ENCODE measurements at places on chromosomes 4 and X.

DNA sequence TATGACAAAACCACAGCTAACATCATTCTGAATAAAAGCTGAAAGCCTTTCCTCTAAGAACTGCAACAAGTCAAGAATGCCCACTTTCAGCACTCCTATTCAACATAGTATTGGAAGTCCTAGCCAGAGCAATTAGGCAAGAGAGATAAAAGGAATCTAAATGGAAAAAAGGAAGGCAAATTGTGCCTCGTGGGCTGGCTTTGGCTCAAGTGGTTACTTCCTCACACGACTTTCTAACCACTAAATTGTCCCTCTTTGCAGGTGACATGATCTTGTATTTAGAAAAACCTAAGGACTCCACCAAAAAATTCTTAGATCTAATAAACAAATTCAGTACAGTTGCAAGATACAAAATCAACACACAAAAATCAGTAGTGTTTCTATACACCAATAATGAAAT is 57.2 kb downstream of the SCML2 start:
- no peak for DNase-seq

- no peak for DNase-seq
These were observed 39.9 kb downstream of the FAM149A start for GRCh38 chr4:186144198-186144945.

GRCh38 chr4:150289881-150290280 is 211.6 kb downstream of the DCLK2 start:
- DNase-seq = no peak

- no peak for DNase-seq
These were observed 85.5 kb downstream of the HPRT1 start for GRCh38 chrX:134545510-134545909.

GRCh38 chr4:135269125-135269890 is 1067.7 kb upstream of the PABPC4L start:
- no peak for DNase-seq

- no peak for DNase-seq
These were observed 29.2 kb downstream of the EFHC2 start for GRCh38 chrX:44314259-44314734.

GRCh38 chrX:69179380-69179911 is 14.2 kb upstream of the PJA1 start:
- DNase-seq = no peak

GRCh38 chrX:47798861-47799260 is 37.8 kb upstream of the ZNF81 start:
- DNase-seq = no peak

GRCh38 chrX:150324035-150324728 is 38.9 kb upstream of the MAMLD1 start:
- DNase-seq = peak; percentile 10

GRCh38 chrX:6067600-6067999 is 161.1 kb downstream of the NLGN4X start:
- no peak for DNase-seq

DNA sequence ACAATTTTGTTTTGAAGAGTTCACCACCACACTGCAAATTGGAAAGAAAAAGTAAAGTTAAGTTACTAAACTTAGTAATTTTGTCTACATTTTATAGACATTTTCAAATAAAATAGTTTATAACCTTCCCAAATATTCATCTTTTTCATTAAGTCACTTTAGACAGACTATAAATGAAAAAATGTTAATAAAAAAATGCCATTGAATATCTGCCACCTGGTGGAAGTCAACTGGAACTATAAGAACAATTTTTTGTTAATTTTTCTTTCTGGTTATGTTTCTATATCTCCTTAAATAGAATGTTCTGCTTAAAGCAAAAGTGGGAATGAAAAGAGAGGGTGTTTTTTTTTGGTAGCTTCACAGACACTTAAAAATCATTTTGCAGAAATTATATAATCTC is 534.4 kb upstream of the PCDH10 start:
- DNase-seq = no peak

DNA sequence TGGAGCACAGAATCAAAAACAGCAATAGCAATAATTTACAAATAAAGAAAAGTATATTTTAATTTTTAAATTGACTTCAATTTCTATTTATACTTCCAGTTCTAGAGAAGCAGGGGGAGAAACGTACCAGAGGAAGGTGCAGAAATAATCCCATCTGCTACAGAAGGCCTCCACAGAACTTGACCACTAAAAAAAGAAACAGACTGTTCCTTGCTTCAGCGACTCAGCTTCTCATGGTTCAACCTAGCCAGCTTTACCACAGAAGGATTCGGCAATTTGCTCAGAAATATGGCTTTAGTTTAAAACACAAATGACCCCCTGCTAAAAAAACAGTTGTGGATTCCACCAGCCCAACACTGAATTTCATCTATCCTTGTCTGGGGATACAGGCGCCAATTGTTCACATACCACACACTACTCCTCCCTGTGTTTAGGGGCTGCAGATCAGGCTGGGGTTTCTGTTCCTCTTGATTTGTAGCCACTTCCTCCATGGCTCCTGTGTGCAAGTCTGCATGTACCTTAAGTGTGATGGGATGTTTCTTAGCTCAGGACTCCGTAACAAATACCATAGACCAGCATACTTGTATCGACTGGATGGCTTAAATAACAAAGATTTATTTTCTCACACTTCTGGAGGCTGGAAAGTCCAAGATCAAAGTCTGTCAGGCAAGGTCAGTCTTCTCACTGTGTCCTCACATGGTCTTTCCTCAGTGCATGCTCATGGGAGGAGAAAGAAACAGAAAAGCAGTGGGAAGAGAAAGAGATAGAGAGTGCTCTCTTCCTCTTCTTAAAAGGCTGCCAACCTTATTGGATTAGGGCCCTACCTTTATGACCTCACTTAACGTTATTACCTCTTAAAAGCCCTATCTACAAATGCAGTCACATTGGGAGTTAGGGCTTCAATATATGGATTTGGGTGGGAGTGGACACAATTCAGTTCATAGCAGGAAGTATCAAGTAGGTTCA is 79.1 kb downstream of the AMOT start:
- DNase-seq = no peak

GRCh38 chr4:119317990-119318389 is 3.9 kb downstream of the FABP2 start:
- no peak for DNase-seq

GRCh38 chrX:71910643-71910985 is at the start of gene NHSL2:
Gene NHSL2, plus strand, starts transcription at chrX:71910845.
- DNase-seq = no peak

GRCh38 chr4:184795214-184795844 is 30.4 kb downstream of the ACSL1 start:
- no peak for DNase-seq

DNA sequence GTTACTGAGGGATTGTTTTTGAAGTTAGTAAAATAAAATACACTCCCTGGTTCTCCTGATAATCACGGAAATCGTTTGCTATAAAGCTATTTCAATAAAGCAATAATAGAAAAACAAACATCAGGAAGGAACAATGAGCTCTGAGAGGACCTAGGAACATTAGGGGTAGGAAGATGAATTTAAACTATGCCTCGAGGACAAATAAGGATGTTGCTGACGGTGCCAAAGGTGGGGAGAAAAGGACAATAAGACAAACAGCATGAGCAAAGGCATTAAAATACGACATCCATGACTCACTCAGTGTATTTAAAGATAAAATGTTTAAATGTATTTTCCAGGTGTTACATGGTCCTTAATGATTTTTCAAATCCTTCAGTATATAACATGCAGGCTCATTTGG is 110.3 kb downstream of the MTNR1A start:
- DNase-seq = no peak

GRCh38 chr4:72679666-72680065 is 110.6 kb upstream of the ADAMTS3 start:
- no peak for DNase-seq

GRCh38 chr4:134200811-134201215 is 776 bp downstream of the PABPC4L start:
- DNase-seq = no peak

GRCh38 chrX:70444326-70444945 is at the start of gene DLG3:
Gene DLG3, plus strand, starts transcription at chrX:70444835. Its CDS starts 367 bp downstream, at chrX:70445202.
- no peak for DNase-seq

DNA sequence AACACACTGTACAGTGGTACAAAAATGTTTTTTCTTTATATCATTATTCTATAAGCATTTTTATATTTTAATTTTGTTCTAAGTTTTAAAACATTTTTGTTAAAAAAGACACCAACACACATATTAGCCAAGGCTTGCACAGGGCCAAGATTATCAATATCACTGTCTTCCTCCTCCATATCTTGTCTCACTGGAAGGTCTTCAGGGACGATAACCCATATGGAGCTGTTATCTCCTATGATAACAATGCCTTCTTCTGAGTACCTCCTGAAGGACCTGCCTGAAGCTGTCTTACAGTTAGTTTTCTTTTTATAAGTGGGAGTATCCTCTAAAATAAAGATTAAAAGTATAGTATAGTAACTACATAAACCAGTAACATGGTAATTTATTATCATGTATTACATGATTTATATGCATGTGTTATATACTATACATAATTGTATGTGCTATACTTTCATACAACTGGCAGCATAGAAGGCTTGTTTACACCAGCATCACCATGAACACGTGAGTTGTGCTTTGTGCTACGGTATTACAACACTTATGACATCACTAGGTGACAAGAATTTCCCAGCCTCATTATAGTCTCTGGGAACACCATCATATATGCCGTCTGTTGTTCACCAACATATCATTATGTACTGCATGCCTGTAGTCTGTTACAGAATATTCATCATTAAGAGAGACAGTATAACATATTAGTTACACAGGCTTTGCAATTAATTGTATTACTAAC is 90.7 kb downstream of the WDFY3 start:
- DNase-seq = no peak

DNA sequence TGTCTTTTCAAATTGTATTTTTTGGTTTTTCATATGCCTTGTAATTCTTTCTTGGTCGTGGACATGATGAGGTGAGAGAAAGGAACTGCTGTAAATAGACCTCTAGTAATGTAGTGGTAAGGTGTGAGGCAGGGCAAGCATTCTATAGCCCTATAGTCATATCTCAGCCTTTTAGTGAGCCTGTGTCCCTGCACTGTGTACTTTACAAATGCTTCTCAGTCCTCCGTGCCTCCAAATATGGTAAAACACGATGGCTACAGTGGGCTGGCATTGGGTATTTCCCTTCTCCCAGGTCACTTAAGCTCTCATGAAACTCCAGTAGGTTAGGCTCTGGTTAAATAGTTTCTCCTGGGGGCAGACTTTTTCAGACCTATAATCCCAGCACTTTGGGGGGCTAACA is 57.9 kb upstream of the PLS3 start:
- no peak for DNase-seq

DNA sequence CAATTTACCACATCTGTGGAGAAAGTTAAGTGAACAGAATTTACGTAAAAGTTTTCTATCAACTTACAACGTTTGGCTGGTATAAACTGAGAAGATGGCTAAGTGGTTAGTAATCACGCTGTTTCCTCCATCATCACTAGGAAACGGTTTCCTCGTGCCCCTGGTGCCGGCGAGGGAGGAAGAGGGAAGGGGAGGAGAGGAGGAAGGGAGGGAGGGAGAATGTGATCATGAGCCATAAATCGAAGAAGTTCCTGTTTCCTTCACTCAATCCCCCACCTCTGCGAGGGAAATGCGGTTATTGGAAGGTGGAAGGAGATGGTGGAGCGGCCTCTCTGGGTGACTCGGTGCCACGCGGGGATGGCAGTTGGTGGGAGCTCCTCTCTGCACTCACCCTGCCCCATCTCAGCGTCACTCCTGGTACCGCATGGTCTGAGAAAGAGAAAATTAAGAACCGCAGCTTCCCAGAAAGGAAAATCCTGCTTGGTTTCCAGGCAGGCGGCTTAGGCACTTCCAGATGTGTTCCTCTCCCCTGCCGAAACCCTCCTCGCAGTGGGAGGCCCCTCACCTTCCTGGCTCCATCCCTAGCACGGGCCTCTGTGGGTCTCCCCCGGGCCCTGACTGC is 216.8 kb downstream of the AFAP1 start:
- DNase-seq = no peak

DNA sequence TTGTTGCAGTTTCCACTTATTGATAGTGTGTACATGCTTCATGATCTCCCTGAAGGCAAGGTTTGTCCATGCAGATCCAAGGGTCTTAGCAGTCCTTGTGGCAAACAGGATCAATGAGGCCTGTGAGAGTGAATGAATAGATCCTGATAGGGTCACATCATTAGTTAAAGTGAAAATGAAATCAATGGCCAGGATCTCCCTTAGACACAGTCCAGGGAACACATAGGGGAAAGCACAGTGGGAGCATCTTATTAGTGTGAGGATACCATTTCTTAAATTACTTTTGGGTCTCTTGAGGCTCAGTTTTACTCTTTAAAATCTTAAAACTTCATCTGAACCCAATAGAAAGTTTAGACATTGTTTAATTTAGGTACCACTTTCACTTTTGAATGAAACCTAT is 59.3 kb downstream of the ARHGAP6 start:
- no peak for DNase-seq

DNA sequence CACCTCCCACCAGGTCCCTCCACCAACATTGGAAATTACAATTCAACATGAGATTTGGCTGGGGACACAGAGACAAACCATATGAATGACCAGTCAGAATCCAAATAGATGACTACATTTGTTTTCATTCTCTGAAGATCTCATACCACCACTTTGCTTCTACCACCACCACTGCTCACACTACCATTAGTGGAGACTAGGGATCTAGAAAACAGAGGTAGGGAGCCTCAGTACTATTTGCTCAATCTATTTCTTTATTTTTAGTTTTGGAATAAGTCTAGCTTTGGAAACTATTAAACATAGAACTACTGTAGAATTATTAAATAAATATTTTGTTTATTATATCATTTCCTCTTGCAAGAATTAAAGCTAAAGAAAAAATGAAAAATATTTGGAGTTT is 727.9 kb downstream of the CCSER1 start:
- no peak for DNase-seq
